ENCODE measurements at places on chromosomes 11 and 22.

GRCh38 chr11:105177658-105178057 lies 38.1 kb upstream of the CARD18 start:
- peak; percentile 89 for DNase-seq

DNA sequence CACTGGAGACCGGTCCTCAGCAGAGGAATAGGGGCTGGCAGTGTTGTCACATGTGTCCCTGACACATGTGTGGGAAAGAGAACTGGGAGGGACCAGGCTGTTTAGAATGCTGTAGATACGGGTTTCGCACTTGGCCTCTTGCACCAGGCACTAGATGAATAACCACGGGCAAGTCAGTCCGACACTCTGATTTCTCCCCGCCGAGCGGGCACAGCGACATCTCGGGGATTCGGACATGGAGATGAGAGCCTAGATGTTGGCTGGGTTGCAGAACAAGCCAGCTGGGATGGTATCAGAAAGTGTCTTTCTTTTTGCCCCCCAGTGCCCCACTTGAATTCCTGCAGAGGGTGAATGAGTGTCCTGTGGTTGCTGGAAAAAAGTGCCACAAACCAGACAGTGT lies 115.9 kb upstream of the SLC22A12 start:
- no peak for DNase-seq

- DNase-seq: no peak
These were observed 3.9 kb downstream of the MYEOV start for GRCh38 chr11:69297787-69298266.

GRCh38 chr22:45421349-45422055 lies 8.0 kb downstream of the RIBC2 start:
- no peak for DNase-seq

DNA sequence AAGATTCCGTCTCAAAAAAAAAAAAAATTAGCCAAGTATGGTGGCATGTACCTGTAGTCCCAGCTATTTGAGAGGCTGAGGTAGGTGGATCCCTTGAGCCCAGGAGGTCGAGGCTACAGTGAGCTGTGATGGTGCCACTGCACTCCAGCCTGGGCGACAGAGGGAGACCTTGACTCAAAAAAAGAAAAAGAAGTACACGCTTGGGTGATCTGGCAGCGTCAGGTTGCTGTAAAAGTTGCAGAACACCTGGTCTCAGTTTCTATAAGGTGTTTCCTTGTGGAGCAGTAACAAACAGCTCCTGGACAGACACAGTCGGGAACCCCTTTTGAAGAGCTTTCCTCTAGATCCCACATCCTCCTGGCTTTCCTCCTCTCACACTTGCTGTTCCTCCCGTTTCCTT lies 45.8 kb downstream of the SCGB1A1 start:
- DNase-seq: no peak

DNA sequence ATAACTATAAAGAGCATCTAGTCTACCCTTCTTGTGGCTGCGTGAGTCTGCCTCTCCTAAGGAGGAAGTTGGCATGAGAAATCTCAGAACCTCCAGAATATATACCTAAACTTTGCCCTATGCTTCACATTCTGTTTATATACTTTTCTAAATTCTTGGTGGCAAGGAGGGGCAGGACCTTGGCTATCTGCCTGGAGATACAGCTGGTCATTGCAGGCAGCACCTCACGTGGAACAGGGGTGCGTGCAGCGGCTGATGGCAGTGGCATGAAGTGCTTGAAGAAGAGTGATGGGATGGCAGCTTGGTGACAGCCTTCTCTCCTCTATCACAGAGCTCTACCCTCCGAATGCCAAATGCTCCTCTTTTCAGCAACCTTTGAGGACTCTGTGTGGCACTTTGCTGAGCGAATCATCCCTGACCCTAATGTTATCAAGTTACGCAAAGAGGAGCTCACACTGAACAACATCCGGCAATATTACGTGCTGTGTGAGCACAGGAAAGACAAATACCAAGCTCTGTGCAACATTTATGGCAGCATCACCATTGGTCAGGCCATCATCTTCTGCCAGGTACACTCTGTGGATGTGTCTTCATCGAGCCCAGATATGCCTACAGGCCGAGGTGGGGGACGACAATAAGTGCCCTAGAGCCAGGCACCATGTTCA lies 12.5 kb downstream of the DDX25 start:
- no peak for DNase-seq

Data from fibroblast of the aortic adventitia (primary cell).